Tibial nerve (tissue), 4 donors: ENCODE measurements at places on chromosomes 13 and 19. TPM values are rescaled to one million over a fixed set of nuclear protein-coding genes. Genes with fewer than 3 reads are reported as not detected.

The DZIP1 gene
- 31.5 TPM for total RNA-seq

The ZNF530 gene
- 3.3 TPM for total RNA-seq

The LGALS14 gene
- total RNA-seq = not detected

The SYT3 gene
- not detected for total RNA-seq

The MIR17HG gene
- 3.1 TPM for total RNA-seq

The HNRNPA1L2 gene
- 5.5 TPM for total RNA-seq

The NUFIP1 gene
- total RNA-seq = 4.4 TPM

The MAP4K1 gene
- total RNA-seq = 7.6 TPM

The IL12RB1 gene
- 2.6 TPM for total RNA-seq

The MBD3L2 gene
- total RNA-seq = not detected

The ACTN4 gene
- total RNA-seq = 463 TPM

The ZNF578 gene
- total RNA-seq = not detected

The IFI30 gene
- 101 TPM for total RNA-seq

The KL gene
- total RNA-seq = 7.3 TPM

The RBM42 gene
- total RNA-seq = 79.8 TPM

DNA sequence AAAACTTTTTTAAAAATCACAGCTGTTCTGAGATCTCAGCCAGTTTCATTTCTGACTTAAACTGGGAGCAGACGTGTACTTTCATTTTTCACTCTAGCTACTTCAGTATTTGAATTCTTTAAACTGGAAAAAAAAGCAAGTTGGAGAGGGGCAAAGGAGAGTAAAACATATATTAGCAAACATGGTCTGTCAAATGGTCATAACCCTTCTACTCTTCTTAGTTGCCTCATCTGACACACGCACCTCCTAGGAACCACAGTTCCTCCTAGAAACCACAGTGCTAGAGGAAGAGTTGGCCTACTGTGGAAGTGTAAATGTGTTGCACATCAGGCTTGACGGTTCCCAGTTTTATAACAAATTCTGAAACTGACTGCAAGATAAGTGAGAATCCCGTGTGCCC is 47.2 kb downstream of the TM9SF2 start:
- no peak for DNase-seq

- no peak for DNase-seq
These were observed 1203.3 kb downstream of the UQCRFS1 start for GRCh38 chr19:28009696-28010095.

GRCh38 chr13:30157616-30157993 is 149.7 kb downstream of the KATNAL1 start:
- no peak for DNase-seq

DNA sequence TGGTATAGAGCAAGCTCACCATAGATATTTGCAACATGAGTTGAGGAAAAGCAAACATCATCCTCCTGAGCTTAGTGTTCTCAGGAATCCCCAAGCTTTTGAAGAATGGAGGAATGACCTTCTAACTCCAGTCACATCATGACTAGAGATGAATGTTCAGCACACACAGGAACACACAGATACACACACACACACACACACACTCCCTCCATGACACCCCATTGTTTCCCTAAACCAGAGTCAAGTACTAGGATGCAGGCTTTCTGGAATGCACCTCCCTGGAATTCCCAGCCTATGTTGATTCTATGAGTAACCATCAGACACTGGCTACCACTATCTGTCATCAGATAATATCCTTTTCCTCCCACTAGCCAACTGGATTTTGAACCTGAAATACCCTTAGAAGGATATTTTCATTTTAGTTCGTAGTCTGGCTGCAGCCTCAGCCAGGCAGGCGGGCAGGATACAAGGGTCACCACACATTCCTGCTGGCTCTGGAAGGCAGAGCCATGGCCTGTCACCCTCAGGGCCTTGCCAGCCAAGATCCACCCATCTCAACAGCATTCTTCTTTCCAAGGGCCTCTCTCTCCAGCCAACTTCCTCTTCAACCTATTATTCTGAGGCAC is 162.4 kb downstream of the FOXO1 start:
- no peak for DNase-seq

- no peak for DNase-seq
These were observed 580 bp downstream of the EIF3K start for GRCh38 chr19:38619361-38620174.

DNA sequence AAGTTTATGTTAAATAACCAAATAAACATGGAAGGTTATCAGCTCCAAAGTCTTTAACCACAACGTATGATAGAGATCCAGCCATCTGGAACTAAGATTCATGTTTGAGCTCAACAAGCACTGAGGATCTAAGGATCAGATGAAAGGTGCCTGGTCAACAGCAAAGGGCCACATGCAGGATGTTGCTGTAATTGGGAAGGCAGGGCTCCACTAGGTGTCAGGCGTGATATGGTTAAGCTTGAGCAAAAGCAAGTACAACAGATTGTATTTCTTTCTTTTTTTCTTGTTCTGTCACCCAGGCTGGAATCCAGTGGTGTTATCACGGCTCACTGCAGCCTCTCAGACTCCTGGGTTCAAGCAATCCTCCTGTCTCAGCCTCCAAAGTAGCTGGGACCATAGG is 12.0 kb downstream of the EBPL start:
- DNase-seq = peak; percentile 8

- DNase-seq = no peak
These were observed 27.9 kb downstream of the ZBTB7A start for GRCh38 chr19:4038661-4039423.

GRCh38 chr19:18443831-18444230 is 5.9 kb upstream of the ISYNA1 start:
- no peak for DNase-seq

DNA sequence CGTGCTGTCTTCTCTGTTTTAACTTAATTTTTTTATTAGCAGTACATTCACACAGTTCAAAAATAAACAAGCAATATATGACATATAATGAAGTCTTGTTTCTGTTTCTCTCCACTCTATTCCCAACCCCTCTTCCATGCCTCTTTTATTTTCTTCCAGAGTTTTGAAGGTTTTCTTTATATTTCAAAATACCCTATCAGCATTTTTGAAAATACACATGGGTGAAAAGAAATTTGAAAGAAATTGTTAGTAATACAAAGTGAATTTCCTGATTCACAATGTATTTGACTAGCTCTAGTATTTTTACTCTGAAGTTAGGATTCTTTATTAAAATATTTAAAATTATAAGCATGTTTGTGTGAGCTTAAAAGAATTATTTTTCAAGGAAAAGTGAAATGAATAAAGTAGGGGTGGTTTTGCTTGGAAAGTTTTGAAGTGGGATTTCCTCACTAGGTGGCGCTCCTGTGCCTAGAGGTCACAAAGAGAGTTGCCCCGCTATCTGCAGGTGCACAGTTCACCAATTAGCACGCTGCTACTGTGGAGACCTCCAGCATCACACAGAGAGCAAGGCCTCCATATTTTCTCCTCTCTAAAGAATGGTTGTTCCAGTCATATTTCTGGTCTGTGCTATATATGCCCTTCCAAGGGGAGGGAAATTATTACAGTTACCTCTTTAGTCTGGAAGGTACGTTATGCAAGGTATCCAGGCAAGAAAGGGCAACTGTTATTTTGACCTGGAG is 37.6 kb downstream of the SOX21 start:
- DNase-seq = peak; percentile 55

- DNase-seq = no peak
These were observed 133.9 kb upstream of the ARGLU1 start for GRCh38 chr13:106701771-106702341.

DNA sequence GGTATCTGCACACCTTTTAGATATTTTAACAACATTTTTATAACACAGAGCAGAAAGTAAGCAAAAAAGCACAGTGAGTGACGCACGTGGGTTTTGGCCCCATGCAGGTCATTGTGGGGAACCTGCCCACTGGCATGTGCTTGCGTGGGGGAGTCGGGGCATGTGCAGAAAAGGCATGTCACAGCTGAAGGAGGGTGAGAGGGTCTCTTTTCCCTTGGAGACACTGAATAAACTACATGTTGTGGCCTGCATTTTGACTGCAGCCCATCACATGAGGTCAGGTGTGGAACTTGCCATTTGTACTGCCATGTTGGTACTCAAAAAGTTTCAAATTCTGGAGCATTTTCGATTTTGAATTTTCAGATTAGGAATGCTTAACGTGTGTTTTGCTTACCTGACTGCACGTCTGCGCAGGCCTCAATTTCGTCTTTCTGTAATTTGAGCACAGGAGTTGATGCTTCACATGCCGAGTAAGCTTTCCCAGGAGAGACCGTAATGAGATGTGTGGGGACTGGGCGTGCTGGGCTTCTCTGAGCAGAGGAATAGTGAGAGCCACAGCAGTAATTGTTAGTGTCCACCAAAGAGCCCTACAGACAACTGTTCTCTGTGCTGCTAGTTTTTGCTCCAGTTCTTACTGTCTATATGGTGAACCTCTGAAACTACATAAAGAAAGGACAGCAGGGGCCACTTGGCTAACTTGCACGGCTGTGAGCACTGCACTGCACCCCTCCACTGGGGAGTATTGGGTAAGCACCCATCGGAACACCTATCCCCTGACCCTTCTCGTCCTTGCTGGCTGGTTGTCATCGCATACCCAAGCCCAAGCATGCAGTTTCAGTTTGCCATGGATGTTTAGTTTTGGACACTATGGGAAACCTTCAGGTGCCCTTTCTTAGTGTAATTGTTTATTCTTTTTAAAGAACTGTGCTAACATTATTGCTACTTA is 72.9 kb upstream of the GPR183 start:
- no peak for DNase-seq

- DNase-seq = no peak
These were observed 2.7 kb upstream of the SNAPC2 start for GRCh38 chr19:7917267-7918061.

DNA sequence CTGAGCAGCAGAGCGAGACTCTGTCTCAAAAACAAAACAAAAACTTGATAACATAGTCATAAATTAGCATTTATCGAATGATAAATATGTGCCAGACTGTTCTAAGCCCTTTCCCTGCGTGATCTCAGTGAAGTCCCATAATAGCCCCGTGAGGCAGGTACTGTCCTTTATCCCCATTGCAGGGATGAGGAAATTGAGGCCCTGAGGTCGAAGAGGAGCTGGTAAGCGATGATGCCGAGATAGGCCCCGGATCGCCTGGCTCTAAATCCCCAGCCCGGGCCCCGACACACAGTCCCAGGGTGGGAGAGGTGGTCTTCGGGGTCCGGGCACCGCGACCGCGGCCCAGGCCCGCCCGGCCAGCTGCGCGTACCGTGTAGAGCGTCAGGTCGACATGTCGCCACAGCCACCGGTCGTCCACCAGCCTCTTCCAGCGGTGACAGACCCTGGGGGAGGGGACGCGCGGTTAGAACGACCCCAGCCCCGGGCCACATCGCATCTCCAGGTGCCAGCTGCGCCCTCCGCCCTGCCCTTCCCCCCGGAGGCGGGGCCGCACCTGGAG is 625 bp downstream of the FBXL12 start:
- DNase-seq = no peak

GRCh38 chr13:108551674-108552073 is 77.7 kb upstream of the MYO16 start:
- DNase-seq = no peak

- no peak for DNase-seq
These were observed 443.1 kb upstream of the SPRY2 start for GRCh38 chr13:80783926-80784565.

- no peak for DNase-seq
These were observed 8.1 kb downstream of the TIMM29 start for GRCh38 chr19:10936661-10937084.

DNA sequence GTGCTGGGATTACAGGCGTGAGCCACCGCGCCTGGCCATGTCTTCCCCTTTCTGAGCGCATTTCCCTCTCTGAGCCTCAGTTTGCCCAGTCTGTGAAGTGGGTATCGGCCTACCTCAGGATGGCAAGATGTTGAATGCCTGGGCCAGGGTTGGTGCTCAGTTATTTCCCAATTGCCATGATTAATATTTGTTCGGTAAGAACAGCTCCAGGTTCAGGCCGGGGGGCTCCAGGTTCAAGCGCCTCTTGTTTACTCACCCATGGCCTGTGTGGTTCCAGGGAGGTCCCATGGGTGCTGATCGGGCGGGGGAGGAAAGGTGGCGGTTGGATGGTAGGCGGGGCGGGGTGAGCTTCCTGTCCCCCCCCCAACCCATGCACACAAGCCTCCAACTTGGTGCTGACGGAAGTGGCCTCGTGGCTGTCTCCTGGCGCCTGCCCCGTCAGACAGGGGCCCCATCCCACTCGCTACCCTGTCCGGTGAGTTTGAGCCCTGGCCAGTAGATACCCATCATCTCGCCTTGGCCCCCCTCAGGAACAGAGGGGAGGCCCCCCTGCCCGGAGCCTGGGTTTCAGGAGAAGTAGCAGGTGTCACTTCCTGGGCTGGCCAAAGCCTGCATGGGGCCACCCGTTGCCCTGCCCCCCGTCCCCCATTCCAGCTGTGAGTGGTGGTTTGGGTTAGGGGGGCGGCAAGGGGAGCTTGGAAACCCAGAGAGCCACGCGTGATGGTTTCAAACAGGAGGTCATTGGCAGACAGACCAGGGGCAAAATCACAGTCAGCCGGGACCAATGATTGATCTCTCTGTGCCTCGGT is at the start of gene FCHO1:
FCHO1 (plus strand) TSS at position 375 of the 809 bp plus-strand sequence. CDS start 3,688 bp downstream, outside the sequence.
- peak; percentile 21 for DNase-seq

DNA sequence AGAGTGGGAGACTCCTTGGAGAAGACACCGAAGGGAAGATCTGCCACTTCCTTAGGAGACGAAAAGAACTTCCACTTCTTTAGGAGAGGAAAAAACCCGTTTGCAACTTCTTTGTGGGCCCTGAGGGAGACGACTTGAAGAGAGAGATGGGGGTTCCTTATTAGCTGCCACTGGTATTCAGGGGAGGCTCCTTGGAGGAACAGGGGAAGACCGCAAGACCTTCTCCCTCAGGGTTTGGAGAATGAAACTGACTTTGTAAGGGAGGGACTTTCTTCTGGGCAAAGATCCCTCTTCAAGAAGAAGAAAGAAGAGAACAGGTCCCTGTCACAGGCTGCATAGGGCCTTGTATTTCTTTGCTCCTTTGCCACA is 416 bp downstream of the BCKDHA start:
- DNase-seq = no peak

- DNase-seq = no peak
These were observed 77.4 kb downstream of the CYSLTR2 start for GRCh38 chr13:48731001-48731658.

GRCh38 chr19:14161305-14161704 is 24.9 kb upstream of the ASF1B start:
- no peak for DNase-seq

GRCh38 chr13:77760893-77761292 is 63.4 kb downstream of the SLAIN1 start:
- no peak for DNase-seq

- no peak for DNase-seq
These were observed 353.1 kb downstream of the ENOX1 start for GRCh38 chr13:43433691-43434141.

DNA sequence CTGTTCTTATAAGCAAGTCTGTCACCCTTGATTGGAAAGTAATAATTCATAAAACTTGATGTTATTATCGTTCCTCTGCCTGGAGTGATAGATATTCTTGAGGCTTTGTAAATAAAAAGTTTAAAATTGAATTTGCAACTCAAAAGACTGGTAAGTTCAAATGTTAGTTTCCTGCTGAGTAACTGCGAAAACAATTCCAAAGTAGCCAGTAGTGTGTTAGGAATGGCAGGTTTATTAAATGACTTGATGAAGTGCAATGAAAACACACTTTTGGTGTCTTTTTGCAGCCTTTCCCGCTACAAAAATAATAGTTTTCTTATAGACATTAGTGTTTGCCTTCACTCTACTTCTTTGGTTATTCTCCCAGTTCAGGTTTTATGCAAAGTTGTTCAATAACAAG is 299.3 kb downstream of the DLEU7 start:
- no peak for DNase-seq

- DNase-seq = no peak
These were observed 5.6 kb downstream of the PIAS4 start for GRCh38 chr19:4012975-4013634.
